CD14-positive monocyte (primary cell): ENCODE measurements at places on chromosomes 13 and 19. TPM values are rescaled to one million over a fixed set of nuclear protein-coding genes. Genes with fewer than 3 reads are reported as not detected.

Gene CABP5
- polyA plus RNA-seq: 0.17 TPM

Gene CERS1
- not detected for polyA plus RNA-seq

Gene CGB8
- polyA plus RNA-seq: not detected in 2 replicates

Gene SLC25A41
- polyA plus RNA-seq: not detected

Gene FFAR3
- polyA plus RNA-seq: 1.2 TPM

DNA sequence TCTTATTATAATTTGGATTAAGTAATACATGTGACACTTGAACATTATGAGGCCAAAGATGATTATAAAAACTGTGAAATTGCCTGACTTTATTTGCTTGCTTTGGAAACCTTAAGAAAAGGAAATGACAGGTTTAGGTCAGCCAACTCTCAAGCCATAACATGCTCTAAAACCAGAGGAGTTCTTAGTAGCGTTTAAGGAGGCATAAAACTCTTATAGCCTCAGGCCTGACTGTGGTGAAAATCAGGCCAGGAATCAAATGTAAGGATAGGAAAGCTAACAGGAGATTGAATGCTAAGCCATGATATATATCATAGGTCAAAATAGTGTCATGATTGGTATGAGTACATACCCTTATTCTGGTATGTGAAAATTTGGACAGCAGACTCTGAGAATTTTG, 1142.4 kb upstream of the MIR17HG start:
- no peaks in the 10 kb centered on the region for H3K27me3 ChIP-seq
- no peaks in the 10 kb centered on the region for H3K4me1 ChIP-seq
- DNase-seq: no peak
- H3K4me3 ChIP-seq: no peak overlapping the region

- no peaks in the 10 kb centered on the region for H3K36me3 ChIP-seq
- peaks cover 13% of the 10 kb centered on the region for H3K4me1 ChIP-seq
- H3K27ac ChIP-seq: no peak overlapping the region
- H3K4me3 ChIP-seq: no peak overlapping the region
- H3K27me3 ChIP-seq: no peaks in the 10 kb centered on the region
- peak; percentile 24 for DNase-seq
Observed at GRCh38 chr13:50850445-50850844, 7.0 kb upstream of the DLEU7 start.

GRCh38 chr13:79194727-79195126, 211.3 kb downstream of the RBM26 start:
- H3K27me3 ChIP-seq: peaks cover 33% of the 10 kb centered on the region
- peaks cover 26% of the 10 kb centered on the region for H3K4me1 ChIP-seq
- no peak for DNase-seq
- no peak overlapping the region for H3K4me3 ChIP-seq

DNA sequence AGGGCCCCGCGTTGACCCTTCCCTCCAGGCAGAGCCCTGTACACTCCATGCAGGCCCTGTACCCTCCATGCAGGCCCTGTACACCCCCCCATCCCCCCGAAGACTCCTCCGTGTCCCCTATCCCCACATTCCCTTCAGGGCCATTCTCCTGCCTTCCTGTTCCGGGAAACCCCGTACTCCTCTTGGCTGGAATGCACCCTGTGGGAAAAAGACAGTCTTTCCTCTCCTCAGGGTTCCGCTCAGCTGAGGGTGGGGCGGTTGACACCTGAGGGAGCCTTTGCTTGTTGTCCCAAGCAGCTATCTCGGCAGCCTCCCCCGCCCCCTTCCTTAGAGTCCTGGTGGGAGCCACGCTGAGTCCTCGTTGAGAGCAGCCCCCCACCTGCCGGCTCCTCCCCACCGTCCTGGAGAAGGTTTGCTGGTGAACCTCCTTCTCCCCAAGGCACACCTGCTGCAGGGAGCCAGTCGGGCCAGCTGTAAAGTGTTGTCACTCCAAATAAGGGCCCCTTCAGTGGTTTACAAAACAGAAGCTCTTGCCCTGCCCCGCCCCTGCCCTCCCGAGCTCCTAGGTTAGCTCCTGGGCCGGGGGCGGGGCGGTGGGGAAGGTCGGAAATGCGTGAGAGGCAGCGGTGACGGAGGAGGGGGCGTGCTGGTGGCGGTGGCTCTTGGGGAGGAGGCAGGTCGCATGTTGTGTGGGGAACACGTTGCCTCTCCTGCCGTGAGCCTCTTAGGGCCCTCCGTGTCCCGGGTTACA, 1.5 kb downstream of the GNA11 start:
- no peak overlapping the region for H3K4me3 ChIP-seq
- peak; percentile 18 for DNase-seq
- no peaks in the 10 kb centered on the region for H3K36me3 ChIP-seq
- H3K27ac ChIP-seq: no peak overlapping the region
- peaks cover 67% of the 10 kb centered on the region for H3K27me3 ChIP-seq
- H3K4me1 ChIP-seq: peaks cover 34% of the 10 kb centered on the region

DNA sequence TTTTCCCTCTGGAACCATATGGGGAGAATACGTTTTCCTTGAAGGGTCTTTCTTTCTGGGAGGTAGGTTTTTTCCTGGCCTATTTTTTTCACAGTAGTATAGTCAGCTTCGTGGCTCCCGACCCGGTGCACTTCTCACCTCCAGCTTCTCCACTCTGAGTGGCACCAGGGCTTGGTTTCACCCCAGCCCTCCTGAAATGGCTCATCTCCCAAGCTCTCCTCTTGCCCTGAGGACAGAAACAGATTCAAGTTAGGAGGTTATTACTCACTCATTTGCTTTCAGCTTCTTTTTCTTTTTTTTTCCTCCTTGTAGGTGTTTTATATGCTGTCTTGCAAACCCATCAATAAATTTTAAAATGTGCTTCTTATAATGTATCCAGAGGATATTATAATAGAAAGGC, 199.3 kb downstream of the RFC3 start:
- no peaks in the 10 kb centered on the region for H3K4me1 ChIP-seq
- no peak overlapping the region for H3K4me3 ChIP-seq
- H3K27me3 ChIP-seq: no peaks in the 10 kb centered on the region
- no peak overlapping the region for H3K27ac ChIP-seq
- DNase-seq: no peak
- no peaks in the 10 kb centered on the region for H3K36me3 ChIP-seq

DNA sequence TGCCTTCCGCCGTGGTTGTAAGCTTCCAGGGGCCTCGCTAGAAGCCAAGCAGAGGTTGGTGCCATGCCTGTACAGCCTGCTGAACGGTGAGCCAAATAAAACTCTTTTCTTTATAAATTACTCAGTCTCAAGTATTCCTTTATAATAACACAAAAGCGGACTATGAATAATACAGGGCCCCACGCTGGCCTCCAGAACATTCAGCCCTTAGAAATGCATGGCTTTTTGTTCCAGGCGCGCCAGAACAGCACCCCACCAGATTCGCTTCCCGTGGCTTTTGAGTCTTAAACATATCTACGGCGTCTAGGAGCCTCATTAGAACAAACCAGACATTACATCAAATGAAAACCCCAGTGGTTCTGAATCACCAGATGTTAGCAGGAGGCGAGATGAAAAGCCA, 75.1 kb downstream of the SLC15A1 start:
- H3K36me3 ChIP-seq: no peaks in the 10 kb centered on the region
- H3K27ac ChIP-seq: no peak overlapping the region
- no peak for DNase-seq
- no peaks in the 10 kb centered on the region for H3K27me3 ChIP-seq
- peaks cover 9% of the 10 kb centered on the region for H3K4me1 ChIP-seq

- H3K36me3 ChIP-seq: no peaks in the 10 kb centered on the region
- H3K4me3 ChIP-seq: peak overlapping the region; percentile 53
- no peaks in the 10 kb centered on the region for H3K27me3 ChIP-seq
- H3K27ac ChIP-seq: peak overlapping the region; percentile 94
- peak; percentile 78 for DNase-seq
Observed at GRCh38 chr13:50208826-50209335, 193.6 kb downstream of the KCNRG start.

DNA sequence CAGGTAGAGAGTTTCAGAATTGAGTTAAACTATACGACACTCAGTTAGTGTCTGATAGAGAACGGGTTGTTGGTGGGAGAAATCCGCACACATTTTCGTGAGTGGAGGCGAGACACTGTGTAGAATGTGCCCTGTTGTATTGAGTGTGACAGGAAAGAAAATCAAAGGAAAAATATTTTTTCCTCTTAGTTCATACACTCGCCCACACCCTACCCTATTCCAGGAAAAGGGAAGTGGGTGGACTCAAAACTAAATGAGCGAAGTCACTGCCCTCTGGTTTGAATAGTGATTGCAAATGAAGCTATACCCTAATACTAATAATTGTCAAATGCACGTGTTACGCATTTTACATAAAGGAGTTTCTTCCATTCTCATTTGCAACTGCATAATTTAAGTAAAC, 2.0 kb downstream of the ZNF347 start:
- no peak for DNase-seq
- H3K4me3 ChIP-seq: no peak overlapping the region
- no peak overlapping the region for H3K27ac ChIP-seq
- H3K27me3 ChIP-seq: no peaks in the 10 kb centered on the region
- H3K4me1 ChIP-seq: peaks cover 14% of the 10 kb centered on the region

- H3K4me1 ChIP-seq: no peaks in the 10 kb centered on the region
- no peaks in the 10 kb centered on the region for H3K36me3 ChIP-seq
- H3K27ac ChIP-seq: no peak overlapping the region
- no peak overlapping the region for H3K4me3 ChIP-seq
Observed at GRCh38 chr13:73972545-73972944, 161.7 kb downstream of the KLF12 start.

GRCh38 chr19:32896516-32897214, 27.1 kb upstream of the SLC7A9 start:
- H3K4me3 ChIP-seq: no peak overlapping the region
- H3K36me3 ChIP-seq: peaks cover 2% of the 10 kb centered on the region
- no peak for DNase-seq
- no peaks in the 10 kb centered on the region for H3K4me1 ChIP-seq
- no peak overlapping the region for H3K27ac ChIP-seq

DNA sequence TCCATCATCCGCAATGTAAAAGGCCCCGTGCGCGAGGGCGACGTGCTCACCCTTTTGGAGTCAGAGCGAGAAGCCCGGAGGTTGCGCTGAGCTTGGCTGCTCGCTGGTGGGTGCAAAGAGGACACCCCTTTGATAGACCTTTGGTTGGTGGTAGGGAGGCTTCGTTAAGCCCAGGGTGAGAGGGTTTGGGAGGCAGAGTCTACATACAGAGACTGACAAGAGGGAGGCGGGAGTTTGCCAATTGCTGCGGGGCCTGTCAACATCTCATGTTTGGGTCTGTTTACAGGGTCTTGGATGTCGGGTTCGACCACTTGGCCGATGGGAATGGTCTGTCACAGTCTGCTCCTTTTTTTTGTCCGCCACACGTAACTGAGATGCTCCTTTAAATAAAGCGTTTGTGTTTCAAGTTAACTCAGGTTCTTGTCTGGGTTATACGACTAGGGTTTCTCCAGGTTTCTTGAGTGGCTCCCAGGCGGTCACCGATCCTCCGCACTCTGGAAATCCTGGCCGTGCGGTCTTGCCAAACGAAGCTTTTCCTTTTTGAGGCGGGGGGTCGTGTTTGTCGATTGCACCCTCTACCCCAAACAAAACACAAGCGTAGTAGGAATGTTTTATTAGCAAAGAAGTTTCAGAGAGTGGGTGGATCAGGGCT, 816 bp downstream of the RPS28 start:
- H3K27ac ChIP-seq: peak overlapping the region; percentile 84
- peak overlapping the region; percentile 100 for H3K4me3 ChIP-seq
- H3K27me3 ChIP-seq: no peaks in the 10 kb centered on the region
- DNase-seq: no peak
- peaks cover 26% of the 10 kb centered on the region for H3K4me1 ChIP-seq

- H3K36me3 ChIP-seq: no peaks in the 10 kb centered on the region
- no peak overlapping the region for H3K4me3 ChIP-seq
- no peak overlapping the region for H3K27ac ChIP-seq
- H3K4me1 ChIP-seq: no peaks in the 10 kb centered on the region
- peak; percentile 53 for DNase-seq
- H3K27me3 ChIP-seq: no peaks in the 10 kb centered on the region
Observed at GRCh38 chr19:10000171-10000826, 10.0 kb downstream of the COL5A3 start.

- H3K36me3 ChIP-seq: no peaks in the 10 kb centered on the region
- no peak overlapping the region for H3K27ac ChIP-seq
- no peak overlapping the region for H3K4me3 ChIP-seq
- no peaks in the 10 kb centered on the region for H3K27me3 ChIP-seq
Observed at GRCh38 chr13:95184317-95184716, 116.9 kb downstream of the ABCC4 start.

GRCh38 chr19:16446724-16447368, 24.9 kb downstream of the EPS15L1 start:
- H3K36me3 ChIP-seq: peaks cover 2% of the 10 kb centered on the region
- H3K4me1 ChIP-seq: peaks cover 77% of the 10 kb centered on the region
- no peaks in the 10 kb centered on the region for H3K27me3 ChIP-seq
- peak overlapping the region; percentile 70 for H3K27ac ChIP-seq
- peak; percentile 81 for DNase-seq

GRCh38 chr19:40380199-40381037, 9.6 kb downstream of the HIPK4 start:
- DNase-seq: no peak
- no peaks in the 10 kb centered on the region for H3K4me1 ChIP-seq
- H3K4me3 ChIP-seq: no peak overlapping the region
- H3K27me3 ChIP-seq: no peaks in the 10 kb centered on the region
- H3K27ac ChIP-seq: no peak overlapping the region

GRCh38 chr19:28553005-28553404, 659.9 kb downstream of the UQCRFS1 start:
- H3K4me3 ChIP-seq: no peak overlapping the region
- no peak for DNase-seq
- no peaks in the 10 kb centered on the region for H3K4me1 ChIP-seq
- H3K27ac ChIP-seq: no peak overlapping the region
- no peaks in the 10 kb centered on the region for H3K36me3 ChIP-seq
- H3K27me3 ChIP-seq: no peaks in the 10 kb centered on the region

DNA sequence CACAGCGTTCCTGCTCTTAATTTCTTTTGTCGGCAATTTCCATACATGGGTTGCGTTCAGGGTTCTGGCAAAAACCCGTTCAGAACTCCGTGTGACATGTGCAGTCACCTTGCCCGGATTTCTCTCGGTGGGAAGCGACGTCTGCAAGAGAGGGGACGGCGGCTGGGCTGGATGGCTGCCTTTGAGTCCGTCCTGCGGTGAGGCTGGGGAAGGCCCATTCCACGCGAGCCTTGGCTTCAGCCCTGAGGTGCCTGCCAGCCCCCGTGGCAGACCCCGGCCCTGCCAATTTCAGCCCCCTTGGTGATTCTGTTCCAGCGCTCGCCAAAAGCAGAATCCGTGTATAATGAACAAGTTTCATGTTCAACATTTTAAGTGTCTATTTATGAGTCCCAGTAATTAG, 72.6 kb upstream of the TSHZ3 start:
- no peaks in the 10 kb centered on the region for H3K4me1 ChIP-seq
- no peak for DNase-seq
- no peak overlapping the region for H3K27ac ChIP-seq

- H3K27ac ChIP-seq: no peak overlapping the region
- H3K27me3 ChIP-seq: no peaks in the 10 kb centered on the region
- no peaks in the 10 kb centered on the region for H3K4me1 ChIP-seq
- DNase-seq: no peak
Observed at GRCh38 chr13:26601669-26602068, 44.2 kb downstream of the WASF3 start.

- no peak overlapping the region for H3K4me3 ChIP-seq
- DNase-seq: no peak
- no peaks in the 10 kb centered on the region for H3K36me3 ChIP-seq
- H3K4me1 ChIP-seq: peaks cover 4% of the 10 kb centered on the region
- no peaks in the 10 kb centered on the region for H3K27me3 ChIP-seq
Observed at GRCh38 chr13:109740721-109741120, 45.7 kb downstream of the IRS2 start.
